ENCODE measurements at places on chromosomes 4 and X. TPM values are rescaled to one million over a fixed set of nuclear protein-coding genes. Genes with fewer than 3 reads are reported as not detected.

Gene FAT4
- total RNA-seq = 60.9 TPM

Gene SLC25A31
- not detected for total RNA-seq

Gene ATP1B4
- total RNA-seq = not detected

Gene REPS2
- 26.4 TPM for total RNA-seq

Gene DGKK
- not detected for total RNA-seq

DNA sequence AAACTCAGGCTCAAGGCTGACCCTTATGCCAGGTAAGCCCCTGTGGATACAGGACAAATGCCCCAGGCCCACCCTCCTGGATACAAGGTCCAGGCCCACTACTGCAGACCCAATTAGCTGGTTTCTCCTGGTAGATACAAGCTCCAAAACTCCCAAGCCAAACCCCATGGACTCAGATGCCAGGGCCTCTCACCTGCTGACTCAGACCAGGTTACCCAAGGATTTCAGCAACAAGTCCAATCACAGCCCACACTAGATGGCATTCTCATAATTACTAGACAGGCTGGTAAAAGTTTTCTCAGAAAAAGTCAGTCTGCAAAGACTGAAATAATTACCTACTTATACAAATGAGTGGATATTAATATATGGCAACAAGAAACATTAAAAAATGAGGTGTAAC is 87.0 kb downstream of the KLF8 start:
- DNase-seq = no peak

- no peak for DNase-seq
Observed at GRCh38 chr4:74104145-74104544, 5.2 kb upstream of the CXCL2 start.

GRCh38 chr4:101864660-101865059 is 74.1 kb downstream of the BANK1 start:
- DNase-seq = no peak

DNA sequence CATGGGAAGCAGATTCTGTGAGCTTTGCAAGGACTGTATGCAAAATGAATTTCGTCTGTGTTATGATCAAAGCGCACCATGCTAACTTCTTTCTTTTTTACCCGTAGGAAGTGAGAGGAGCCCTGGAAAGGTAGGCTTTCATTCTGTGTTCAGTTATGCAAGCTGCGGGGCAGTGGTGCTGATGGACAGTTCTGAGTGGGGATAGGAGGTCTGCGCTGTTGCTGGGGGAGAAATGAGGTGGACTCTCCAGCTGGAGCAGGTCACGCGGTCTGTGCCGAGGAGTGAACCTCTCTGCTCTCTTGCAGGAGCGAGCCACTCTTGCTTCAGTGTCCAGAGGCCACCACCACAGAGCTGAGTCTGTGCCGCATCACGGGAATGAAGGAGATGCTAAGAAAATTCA is 4.5 kb downstream of the TRIML1 start:
- no peak for DNase-seq

GRCh38 chr4:134773497-134774000 is 572.0 kb upstream of the PABPC4L start:
- no peak for DNase-seq

DNA sequence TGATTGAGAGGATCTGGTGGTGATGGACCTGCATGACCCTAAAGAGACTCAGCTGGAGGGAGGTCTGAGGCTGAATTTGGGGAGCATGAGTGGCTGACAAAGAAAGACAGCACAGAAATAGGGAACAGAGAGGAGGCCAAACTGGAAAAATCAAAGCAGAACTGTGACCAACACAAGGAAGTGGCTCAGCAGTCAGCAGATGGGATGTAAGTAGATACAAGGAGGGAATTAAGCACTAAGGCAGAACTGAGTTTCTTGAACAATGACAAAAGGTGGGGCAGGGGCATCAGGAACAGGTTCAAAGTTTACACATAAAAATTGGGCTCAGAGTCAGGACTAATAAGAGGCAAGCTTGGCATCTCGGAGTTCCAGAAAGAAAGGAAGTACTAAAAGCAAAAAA is 144.3 kb upstream of the KLF3 start:
- DNase-seq = no peak

GRCh38 chr4:5724377-5724776 is 13.4 kb downstream of the EVC start:
- no peak for DNase-seq

- DNase-seq = no peak
Observed at GRCh38 chrX:83593634-83594294, 85.7 kb downstream of the POU3F4 start.

GRCh38 chr4:137558951-137559350 is 26.7 kb upstream of the PCDH18 start:
- no peak for DNase-seq

DNA sequence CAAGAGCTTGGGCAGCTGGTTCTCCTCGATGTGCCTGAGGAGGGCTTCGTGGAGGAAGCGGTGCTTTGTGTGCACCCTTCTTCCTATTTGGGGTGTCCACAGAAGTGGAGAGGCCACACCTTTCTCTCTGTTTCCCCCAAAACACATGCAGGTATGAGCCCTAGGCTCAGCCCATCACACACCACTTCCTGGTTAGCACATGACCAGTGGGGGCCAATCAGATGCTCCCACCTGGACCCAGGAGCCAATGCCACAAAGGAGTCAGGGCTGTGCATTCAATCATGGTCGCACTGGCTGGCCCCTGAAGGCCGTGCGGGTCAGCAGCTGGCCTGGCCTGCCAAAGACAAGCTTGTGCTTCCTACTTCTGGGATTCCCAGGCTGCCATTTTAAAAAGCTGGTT is 51.4 kb downstream of the PPP2R2C start:
- no peak for DNase-seq

- DNase-seq = no peak
Observed at GRCh38 chr4:56611501-56611900, 69.6 kb downstream of the HOPX start.

- DNase-seq = no peak
Observed at GRCh38 chrX:19855700-19856381, 31.6 kb downstream of the SH3KBP1 start.

GRCh38 chr4:39658756-39659155 is 20.1 kb upstream of the SMIM14 start:
- no peak for DNase-seq

DNA sequence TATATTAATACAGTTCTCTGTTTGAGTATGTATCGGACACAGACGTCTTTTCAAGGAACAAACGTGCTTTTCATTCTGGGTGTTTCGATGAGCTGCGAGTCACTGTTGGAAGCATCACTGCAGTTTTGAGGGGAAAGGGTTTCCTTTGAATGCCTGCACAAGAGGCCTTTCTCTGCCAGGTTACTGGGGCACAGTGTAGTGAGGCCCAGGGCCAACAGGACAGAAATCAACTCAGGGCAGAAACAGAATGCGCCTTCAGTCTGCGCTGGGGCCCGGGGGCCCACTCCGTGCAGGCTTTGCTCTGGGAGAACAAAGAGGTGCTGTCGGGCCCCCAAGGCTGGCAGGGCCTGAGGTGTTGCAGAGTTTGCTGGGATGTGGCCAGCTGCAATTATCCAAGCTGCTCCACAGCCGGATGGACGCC is 2.3 kb upstream of the PPP2R3B start:
- DNase-seq = no peak

GRCh38 chrX:3548765-3549391 is 164.6 kb downstream of the PRKX start:
- no peak for DNase-seq

DNA sequence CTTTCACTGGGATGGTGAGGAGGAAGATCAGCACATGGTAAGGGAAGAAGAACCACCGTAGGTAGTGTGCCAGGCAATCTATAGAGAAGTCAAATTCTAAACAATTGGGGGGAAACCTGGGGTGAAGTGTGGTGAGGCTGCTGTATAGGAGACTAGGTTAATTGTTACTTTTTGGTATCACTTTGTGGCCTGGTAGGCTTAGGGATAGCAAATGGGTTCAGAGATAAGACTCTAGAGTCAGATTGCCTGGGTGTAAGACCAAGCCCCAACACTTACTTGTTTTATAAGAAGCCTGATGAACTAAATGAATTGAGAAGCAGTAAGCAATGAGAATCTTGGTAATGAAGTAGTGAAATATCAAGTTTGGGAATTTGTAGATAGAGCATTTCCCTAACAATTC is 8.7 kb downstream of the SMAD1 start:
- DNase-seq = no peak

All from esophagus muscularis mucosa (tissue), 4 donors.